ENCODE measurements at places on chromosomes 2 and 18.

DNA sequence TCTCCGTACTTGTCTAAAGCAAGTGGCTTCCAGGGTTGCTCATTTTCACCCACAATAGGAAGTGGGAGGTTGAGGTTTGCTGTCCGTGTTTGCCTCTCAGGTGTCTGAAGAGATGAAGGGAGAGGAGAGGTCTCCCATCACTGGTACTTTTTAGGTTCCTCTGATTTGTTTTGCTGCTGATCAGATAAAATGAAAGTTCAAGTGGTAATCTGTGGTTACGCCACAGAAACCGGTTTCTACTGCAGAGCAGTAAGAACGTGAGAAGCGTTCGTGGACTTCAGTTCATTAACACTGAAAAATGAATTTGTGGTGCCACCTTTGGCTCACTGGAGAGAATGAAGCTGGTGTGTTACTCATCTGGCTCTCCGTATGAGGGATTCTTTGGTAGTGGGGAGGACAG, 118.2 kb downstream of the GBX2 start:
- DNase-seq = no peak

GRCh38 chr18:48218285-48219022, 190.7 kb downstream of the ZBTB7C start:
- DNase-seq = no peak

GRCh38 chr2:30584116-30584515, 137.1 kb downstream of the LCLAT1 start:
- DNase-seq = no peak

GRCh38 chr2:218022131-218022850, 19.5 kb upstream of the TNS1 start:
- DNase-seq = no peak

DNA sequence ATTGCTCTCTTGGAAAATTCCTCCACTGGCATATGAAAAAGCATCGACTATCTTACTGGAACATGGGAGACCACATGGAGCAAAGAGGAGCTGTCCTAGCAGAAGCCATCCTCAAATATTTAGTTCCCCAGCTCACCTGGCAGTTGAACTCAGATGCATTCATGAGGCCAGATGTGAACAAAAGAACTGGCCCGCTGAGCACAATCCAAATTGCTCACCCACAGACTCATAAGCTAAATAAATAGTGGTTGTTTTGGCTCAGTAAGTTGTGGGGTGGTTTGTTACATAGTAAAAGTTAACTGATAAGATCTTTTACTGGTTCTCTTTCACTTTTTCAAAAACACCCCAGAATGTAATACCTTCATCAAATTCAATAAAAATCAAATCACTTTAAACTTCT, 108.6 kb upstream of the CWC22 start:
- no peak for DNase-seq

All from Panc1 (cell line).